ENCODE measurements at places on chromosomes 6 and 20.

GRCh38 chr6:25105070-25105925 lies 169.5 kb upstream of the RIPOR2 start:
- DNase-seq, result peak; percentile 40

DNA sequence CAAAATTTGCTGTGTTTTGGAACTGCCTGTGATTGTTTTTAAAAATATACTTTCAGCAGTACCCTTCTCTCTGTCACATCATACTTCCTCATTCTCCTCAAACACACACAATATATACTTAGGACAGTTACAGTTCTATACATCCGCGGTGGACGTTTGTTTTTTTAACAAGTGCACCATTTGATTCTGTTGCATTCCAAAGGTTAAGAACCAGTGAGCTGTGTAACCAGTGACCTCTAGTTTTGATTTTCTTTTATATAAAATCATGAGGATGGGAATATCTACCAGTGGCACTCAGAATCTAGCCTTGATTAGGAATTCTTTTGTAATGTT lies 152.8 kb downstream of the CARMIL1 start:
- no peak for DNase-seq

- DNase-seq, result peak; percentile 6
Observed at GRCh38 chr20:9160757-9161156, 91.9 kb downstream of the PLCB4 start.

GRCh38 chr6:36809156-36809555 lies 30.1 kb downstream of the CPNE5 start:
- DNase-seq, result no peak

DNA sequence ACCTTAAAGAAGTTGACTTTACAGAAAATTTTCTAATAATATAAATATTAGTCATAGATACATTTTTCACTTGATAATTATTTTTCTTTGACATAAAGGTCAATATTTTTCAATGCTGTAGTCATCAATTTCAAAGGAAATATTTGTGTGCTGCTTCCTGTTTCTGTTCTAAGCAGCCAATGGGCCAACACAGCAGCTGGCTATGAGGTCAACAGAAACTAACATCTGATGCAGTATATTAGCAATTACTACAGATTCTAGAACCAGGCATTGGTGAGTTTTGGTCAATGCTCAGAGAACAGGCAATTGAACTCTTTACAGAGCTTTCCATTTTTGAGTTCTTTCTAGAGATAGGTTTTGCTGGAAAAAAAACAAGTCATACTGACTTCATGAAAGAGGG lies 669.6 kb upstream of the NRSN1 start:
- no peak for DNase-seq

DNA sequence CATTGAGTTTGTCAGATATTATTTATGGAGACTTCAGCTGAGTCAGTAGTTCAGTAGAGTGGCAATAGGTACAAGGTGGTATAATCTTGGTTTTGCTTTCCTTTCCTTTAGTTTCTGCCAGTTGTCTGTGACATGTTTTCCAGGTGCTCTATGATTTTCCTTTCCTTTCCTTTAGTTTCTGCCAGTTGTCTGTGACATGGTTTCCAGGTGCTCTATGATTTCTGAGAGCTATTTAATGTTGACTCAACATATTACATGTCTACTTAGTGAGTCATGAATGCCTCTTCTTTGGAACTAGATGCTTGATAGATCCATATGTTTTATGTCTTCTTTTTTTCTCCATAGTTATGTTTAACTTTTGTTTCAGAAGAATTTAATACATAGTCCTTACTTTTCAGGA lies 186.4 kb upstream of the DEFB112 start:
- no peak for DNase-seq

DNA sequence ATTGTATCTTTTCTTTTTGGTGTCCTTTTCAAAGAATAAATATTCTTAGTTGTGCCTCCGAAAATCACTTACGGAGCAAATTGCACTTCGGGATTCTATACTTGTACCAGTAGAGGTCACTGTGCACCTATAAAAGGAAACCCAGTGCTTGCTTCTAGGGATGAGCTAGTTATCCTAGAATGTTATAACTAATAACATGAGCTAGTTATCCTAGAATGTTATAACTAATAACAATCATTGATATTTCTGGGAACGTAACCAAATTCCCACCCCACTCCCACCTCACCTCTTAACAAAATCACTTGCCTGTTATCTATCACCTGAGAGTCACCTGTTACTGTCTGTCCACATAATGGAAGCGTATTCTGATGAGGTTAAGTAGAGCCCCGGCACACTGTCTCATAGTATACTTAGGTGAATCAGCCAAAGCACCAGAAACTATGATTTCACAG lies 126.9 kb upstream of the TIAM2 start:
- DNase-seq, result peak; percentile 72

DNA sequence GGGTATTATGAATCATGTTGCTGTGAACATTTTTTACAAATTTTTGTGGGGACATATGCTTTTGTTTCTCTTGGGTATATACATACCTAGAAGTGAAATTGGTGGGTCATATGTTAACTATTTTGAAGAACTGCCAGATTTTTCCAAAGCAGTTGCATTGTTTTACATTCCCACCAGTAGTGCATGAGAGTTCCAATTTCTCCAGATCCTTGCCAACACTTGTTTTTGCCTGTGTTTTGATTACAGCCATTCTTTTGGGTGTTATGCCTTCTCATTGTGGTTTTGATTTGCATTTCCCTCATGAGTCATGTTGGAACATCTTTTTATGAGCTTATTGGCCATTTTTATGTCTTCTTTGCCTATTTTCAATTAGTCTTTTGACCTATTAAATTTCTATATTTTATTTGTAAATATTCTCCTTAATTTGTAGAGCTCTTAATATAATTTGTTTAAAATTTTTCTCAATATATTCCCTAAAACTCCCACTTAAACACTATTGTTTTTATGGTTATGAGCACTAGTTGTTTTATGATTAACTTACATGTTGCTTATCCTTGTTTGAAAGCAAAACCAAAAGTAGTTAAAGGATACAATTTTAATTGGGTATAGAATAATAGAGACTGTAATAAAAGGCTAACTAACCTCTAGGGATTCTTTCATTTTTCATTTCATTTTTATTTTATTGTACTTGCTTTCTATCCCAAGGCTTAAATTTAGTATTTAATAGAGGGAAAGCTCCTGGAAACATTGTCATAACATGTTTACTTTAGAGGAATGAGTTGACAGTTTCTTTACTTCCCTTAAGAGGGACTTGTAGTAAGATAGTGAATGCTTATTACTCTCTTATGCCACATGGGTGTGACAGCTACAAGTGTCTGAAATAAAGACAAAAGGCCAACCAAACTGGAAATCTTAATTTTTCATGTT lies 5.5 kb downstream of the UBR2 start:
- DNase-seq, result peak; percentile 98

DNA sequence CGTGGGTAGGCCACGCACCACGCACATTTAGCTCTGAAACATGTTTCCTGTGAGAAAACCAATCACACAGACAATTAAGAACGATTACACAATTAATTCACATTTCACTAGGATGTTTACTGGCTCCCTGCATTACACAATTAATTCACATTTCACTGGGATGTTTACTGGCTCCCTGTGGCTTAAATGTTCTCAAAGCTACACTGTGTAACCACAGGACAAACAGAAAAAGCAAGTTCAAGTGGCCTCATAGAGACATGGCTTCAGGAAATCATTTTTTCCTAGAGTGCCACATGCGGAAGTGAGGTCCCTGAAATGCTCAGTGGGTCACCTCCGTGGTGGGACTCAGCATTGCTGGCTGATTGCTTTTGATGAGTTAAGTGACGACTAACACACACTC lies 61.7 kb upstream of the XRN2 start:
- DNase-seq, result no peak

DNA sequence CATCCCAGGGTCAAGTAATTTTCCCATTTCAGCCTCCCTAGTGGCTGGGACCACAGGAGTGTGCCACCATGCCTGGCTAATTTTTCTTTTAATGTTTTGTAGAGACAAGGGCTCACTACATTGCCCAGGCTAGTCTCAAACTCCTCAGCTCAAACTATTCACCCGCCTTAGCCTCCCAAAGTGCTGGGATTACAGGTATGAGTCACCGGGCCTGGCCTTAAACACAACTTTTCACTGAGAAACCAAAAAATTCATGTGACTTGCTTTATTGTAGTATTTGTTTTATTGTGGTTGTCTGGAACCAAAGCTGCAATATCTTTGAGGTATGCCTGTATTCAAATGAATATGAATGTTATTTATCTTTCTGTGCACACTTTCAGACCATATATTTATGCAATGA lies 72.2 kb downstream of the RWDD2A start:
- DNase-seq, result peak; percentile 70

GRCh38 chr20:33477386-33478234 lies 12.3 kb upstream of the CBFA2T2 start:
- no peak for DNase-seq

Data from fibroblast of skin of right biceps (primary cell).